ENCODE measurements at places on chromosomes 1 and 21. TPM values are rescaled to one million over a fixed set of nuclear protein-coding genes. Genes with fewer than 3 reads are reported as not detected.

DNA sequence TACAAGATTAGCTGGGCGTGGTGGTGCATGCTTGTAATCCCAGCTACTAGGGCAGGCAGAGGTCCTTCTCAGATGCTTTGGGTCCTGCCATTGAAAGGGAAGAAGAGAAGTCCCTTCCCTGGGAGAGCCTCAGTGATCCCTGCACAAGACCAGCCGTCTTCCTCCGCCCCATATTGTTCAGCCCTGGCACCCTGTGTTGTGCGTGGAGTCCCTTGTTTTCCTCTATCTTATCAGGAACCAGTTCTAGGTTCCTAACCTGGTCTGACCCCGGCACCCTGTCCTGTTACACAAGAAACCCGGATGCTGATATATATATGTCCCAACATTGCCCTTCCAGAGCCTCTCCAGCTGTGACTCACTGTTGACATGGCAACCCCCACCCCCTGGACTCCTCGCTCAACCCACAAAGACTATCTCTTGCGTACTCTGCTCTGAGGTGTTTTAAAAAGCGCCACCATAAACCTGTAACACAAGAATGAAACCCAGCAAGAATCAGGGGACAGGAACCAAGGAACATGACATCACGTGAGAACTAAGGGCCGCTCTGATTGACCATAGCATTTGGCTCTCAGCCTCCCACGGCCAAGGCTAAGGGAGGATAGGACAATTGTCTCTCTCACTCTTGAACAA, 4.8 kb downstream of the MX2 start:
- DNase-seq = peak; percentile 88

GRCh38 chr1:182685215-182685614, 828 bp upstream of the RGS8 start:
- no peak for DNase-seq

- DNase-seq = no peak
Observed at GRCh38 chr1:51516649-51517158, 2.4 kb downstream of the EPS15 start.

- no peak for DNase-seq
Observed at GRCh38 chr1:74399249-74399648, 113.2 kb downstream of the LRRC53 start.

- DNase-seq = no peak
Observed at GRCh38 chr1:3277623-3278022, 176.8 kb upstream of the ARHGEF16 start.

DNA sequence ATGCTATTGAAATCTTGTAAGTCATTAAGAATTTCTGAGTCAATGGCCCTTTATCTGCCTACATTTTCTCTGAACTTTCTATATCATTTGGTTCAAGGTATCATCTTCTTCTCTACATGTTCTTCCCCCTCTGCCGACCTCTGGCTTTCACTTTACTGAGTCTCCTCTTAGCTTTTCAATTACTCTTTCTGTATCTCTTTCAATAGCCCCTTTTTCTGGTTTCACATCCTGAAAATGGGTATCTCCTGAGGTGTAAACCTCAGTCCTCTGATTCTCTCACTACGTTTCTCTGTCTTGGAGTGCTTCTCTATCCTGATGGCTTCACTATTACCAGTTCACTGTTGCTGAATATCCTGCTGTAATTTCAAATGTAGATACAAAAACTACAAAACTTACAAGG, 98.9 kb downstream of the LYST start:
- DNase-seq = no peak

DNA sequence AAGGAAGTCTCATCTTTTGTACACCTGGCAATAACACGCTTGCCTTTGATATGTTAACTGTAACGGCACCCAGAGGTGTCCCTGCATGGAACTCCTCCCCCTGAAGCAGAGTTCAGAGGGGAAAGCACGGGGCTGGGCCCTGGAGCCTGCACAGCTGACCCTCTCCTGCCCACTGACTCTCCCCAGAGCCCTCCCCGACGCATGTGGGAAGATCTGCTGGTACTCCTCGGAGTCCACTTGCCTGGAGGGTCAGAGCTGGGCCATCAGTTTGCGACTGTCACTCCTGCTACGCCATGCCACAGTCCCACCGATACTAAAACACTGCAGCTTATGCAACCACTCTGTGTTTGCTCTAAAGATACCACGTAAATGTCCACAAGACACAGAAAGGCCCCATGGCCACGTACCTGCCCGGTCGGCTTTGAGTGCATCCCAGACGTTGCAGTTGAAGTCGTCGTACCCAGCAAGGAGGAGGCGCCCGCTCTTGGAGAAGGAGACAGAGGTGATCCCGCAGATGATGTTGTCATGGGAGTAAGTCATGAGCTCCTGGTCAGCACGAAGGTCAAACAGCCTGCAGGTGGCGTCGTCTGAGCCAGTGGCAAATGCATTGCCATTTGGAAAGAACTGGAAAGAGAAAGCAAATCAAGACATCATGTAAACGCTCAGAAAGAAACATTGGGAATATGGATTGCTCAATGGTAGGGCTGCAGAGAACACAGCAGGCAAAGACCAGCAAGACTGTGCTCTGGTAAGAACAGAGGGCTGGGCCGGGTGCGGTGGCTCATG, 10.6 kb upstream of the NADK start:
- peak; percentile 67 for DNase-seq

- no peak for DNase-seq
Observed at GRCh38 chr1:169514566-169515270, 29.0 kb upstream of the SLC19A2 start.

DNA sequence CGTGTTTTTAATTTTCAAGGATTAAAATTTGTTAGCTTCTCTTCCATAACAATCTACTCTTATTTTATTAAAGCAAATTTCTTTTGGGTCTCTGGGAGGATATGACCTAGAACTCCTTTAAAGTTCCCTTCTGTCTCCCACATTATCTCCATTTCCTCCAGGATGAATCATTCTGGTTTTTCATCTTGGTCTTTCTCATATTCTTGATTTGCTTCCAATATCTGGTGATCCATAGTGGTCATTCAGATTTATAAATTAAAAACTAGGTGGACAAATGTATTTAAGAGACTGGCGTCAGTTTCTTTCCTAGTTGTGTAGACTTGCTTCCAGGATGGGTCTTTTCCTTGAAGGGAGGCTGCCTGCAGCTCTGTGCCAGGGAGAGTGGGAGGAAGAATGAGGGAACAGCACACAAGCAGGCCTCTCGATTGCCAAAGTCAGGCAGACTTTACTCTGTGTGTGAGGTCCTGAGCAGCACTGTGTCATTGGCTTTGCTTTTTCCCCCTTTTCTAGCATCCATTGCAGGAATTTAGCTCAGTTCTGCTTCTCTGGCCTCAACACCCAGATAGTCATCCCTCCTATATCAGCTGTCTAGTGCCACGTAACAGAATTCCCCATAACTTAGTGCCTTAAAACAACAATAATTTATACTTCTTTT, 48.1 kb upstream of the FOXO6 start:
- no peak for DNase-seq

- no peak for DNase-seq
Observed at GRCh38 chr1:225950905-225951497, 10.0 kb upstream of the LEFTY2 start.

DNA sequence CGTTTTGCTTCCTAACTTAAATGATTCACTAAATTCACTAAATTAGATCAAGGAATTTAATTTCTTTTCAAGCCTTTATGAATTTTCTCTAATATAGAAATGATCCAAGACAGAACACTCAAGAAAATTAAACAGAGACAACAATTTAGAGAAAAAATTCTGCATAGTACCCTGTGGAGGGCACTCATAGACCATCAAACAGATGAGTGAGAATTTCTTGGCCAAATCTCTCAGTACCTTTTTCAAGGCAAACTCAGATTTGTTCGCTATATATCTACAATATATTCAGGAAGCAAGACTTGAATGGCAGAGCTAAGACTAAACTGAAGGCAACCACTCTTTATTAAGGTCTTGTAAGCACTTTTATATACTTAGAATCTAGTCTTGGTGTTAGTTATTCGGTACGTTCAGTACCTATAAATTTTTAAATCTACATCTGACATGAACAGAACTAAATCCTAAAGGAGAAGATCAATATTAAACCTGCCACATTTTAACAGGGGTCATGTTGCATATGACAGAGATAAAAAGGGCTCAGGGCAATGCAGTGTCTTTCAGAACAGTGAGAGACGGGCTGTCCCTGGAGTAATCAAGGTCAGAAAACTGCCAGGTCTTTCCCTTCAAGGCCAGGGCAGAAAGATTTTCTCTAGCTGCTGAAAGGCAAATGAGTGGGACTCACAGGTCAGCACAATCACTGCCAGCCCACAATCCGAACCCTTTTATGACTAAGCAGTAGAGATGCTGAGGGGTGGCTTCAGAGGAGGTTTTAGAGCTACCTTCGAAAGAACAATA, 118.8 kb upstream of the TMPRSS15 start:
- DNase-seq = no peak

DNA sequence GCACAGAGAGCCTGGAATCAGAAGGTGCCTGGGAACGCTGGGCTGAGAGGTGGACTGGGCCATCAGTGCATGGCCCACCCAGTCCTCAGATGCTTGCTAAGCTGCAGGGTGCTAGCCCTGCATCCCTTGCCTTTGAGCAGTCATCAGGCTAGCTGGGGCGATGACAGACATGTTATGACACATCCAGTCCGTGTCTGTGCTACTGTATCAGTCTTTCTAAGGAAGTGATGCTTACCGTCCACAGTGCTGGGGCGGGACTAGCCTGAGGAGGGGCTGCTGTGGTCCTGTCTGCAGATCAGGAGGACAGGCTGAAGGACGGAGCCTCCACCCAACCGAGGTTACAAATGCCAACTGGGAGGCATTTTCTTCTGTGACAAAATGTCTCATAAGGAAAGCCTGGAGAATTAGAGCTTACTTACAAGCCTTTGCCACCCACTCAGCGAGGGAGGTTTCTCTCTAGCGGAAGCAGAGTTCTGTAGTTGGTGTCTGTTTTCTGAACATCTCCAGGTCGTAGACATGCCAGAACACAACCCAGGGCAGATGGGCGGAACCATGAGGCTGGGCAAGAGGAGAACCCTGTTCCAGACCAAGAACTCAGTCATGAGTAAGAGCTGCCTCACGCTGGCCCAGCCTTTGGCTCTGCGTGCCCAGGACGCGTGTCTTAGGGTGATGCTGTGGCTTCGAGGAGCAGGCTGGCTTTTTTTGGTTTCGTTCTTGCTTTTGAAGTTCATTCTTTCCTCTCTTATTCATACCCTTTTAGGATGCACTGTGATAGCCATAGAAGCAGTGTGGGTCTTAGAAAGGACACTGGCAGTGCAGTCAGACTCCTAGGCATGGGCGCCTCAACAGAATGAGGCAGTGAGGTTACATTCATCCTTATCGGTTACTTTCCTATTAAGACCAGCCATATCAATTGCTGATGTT, 14.3 kb downstream of the SLFNL1 start:
- DNase-seq = no peak

- no peak for DNase-seq
Observed at GRCh38 chr1:203655671-203656070, 29.0 kb downstream of the ATP2B4 start.

DNA sequence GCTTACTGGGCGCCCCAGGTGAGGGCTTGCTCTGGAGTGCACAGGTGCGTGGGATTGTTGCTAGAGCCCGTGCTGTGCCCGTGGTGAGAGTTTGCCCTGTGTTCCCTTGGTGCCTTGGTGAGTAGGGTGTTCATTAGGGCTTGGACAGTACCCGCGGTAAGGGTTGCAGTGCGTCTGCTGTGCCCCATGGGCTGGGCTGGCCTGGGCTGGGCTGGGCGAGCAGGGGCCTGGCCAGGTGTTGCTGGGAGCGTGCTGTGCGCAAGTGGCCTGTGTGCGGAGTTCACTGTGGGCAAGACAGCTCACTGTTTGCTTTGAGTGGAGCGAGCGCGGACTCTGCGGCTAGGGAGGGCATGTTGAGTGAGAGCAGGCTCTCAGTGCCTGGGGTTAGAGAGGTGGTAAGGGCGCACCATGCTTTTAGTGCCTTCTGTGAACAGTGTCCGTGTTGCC, 725 bp downstream of the CR1L start:
- DNase-seq = no peak

GRCh38 chr1:17023573-17023972, 11.8 kb upstream of the ATP13A2 start:
- peak; percentile 24 for DNase-seq

GRCh38 chr1:154735061-154735803, 127.2 kb upstream of the ADAR start:
- no peak for DNase-seq

DNA sequence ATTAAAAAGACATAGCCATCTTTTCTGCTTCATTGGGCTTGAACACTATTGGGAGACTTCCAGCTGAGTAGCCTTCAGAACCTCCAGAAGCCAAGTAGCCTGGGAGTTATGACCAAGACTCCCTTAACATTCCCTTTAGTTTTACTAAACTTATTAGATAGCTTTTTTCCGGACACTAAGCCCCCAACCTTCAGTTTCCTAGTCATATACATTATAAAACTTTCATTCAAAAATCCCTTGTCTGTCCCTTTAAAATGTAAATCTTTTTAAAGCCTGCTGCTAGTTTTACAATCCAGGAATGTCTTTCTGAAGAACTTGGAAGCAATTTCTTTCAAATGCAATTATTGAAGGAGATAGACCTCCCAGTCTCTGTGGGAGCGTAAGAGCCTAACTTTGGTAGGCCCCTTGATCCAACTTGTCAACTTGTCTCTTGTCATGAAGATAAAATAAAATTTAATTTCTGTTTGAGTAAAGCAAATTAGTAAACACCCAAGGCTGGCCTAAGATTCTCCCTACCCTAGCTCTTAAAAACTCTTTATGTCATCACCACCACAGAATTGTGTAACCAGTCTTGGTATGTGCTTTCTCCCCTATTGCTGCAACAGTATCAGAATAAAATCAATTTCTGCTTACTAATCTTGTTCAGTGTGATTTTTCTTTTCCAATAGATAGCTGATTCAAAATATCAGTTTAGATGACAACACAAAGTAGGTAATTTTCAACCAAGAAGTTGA, 796.2 kb downstream of the PLA2G4A start:
- DNase-seq = no peak

GRCh38 chr21:44305691-44306090, 5.8 kb downstream of the PFKL start:
- no peak for DNase-seq

GRCh38 chr1:45640293-45640692, 16.4 kb upstream of the CCDC17 start:
- no peak for DNase-seq

DNA sequence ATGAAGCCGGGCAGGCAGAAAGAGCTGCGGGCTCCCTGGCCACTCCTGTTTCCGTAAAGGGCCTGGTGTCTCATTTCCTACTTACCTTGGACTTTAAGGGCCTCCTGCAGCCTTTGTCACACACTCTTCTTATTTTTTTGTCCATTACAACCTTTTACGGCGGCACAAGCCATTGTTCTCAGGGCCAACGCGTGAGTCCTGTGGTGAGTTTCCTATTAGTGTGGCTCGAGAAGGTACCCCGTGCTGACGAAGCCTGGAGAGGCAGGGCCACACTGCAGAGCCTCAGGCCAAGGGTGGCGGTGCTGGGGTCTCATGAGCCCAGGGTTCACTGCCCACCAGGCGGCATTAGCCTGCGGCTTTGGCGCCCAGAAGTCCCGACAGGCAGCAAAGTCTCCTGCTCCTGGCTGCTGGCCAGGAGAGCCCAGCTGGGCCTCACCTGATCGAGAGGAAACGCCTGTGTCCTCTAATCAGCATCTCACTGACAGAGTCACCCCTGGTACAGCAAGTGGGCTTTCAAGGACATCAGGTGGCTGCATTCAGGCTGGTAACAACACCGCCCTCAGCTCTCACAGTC, 62.0 kb downstream of the SIK1 start:
- no peak for DNase-seq

The OLFML3 gene
- total RNA-seq = 9.9 TPM

The IFI16 gene
- total RNA-seq = 106 TPM

The PRAMEF7 gene
- total RNA-seq = not detected

The SELL gene
- total RNA-seq = not detected

The RPTN gene
- total RNA-seq = not detected

The TNNI3K gene
- 2.0 TPM for total RNA-seq

The AQP10 gene
- not detected for total RNA-seq

The CADM3 gene
- 19.8 TPM for total RNA-seq

The CSMD2 gene
- total RNA-seq = 0.57 TPM

The SYCP1 gene
- total RNA-seq = not detected
